ENCODE measurements at places on chromosomes 3 and 15.
A peak's percentile ranks its signal among the peaks of the same experiment; 100 is the strongest.

- H3K36me3 ChIP-seq: no peaks in the 10 kb centered on the region
- peaks cover 5% of the 10 kb centered on the region for H3K4me1 ChIP-seq
- no peaks in the 10 kb centered on the region for H3K27me3 ChIP-seq
Observed at GRCh38 chr15:56523521-56523920, 58.6 kb upstream of the MNS1 start.

DNA sequence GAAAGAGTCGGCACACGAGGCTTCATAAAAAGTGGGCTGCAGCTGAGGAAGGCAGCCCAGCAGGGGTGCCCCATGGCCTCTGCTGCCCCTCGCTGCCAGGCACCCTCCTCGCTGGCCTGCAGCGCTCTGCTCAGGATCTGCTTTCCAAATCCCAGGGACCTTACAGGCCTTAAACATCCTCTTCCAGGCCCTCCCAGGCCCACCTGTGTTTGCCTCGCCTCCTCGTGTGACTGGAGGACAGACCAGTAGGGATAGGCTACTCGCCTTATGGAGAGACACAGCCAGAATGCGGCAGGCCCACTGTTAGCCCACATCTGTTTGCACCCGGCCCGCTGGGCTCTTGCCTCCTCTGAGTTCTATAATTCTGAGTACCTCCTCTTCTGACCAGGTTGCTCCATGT lies 124.5 kb upstream of the PLXNA1 start:
- H3K36me3 ChIP-seq: no peaks in the 10 kb centered on the region
- no peaks in the 10 kb centered on the region for H3K4me1 ChIP-seq
- no peak overlapping the region for H3K4me3 ChIP-seq
- no peaks in the 10 kb centered on the region for H3K27me3 ChIP-seq
- DNase-seq: no peak

GRCh38 chr15:73922186-73923151 lies 3.8 kb upstream of the LOXL1 start:
- H3K27me3 ChIP-seq: no peaks in the 10 kb centered on the region
- H3K27ac ChIP-seq: peak overlapping the region; percentile 37
- peak; percentile 67 for DNase-seq

GRCh38 chr15:90042356-90042755 lies 41.2 kb downstream of the ZNF710 start:
- no peak overlapping the region for H3K27ac ChIP-seq
- no peaks in the 10 kb centered on the region for H3K27me3 ChIP-seq
- peaks cover 6% of the 10 kb centered on the region for H3K4me1 ChIP-seq
- H3K36me3 ChIP-seq: no peaks in the 10 kb centered on the region
- DNase-seq: no peak
- no peak overlapping the region for H3K4me3 ChIP-seq

DNA sequence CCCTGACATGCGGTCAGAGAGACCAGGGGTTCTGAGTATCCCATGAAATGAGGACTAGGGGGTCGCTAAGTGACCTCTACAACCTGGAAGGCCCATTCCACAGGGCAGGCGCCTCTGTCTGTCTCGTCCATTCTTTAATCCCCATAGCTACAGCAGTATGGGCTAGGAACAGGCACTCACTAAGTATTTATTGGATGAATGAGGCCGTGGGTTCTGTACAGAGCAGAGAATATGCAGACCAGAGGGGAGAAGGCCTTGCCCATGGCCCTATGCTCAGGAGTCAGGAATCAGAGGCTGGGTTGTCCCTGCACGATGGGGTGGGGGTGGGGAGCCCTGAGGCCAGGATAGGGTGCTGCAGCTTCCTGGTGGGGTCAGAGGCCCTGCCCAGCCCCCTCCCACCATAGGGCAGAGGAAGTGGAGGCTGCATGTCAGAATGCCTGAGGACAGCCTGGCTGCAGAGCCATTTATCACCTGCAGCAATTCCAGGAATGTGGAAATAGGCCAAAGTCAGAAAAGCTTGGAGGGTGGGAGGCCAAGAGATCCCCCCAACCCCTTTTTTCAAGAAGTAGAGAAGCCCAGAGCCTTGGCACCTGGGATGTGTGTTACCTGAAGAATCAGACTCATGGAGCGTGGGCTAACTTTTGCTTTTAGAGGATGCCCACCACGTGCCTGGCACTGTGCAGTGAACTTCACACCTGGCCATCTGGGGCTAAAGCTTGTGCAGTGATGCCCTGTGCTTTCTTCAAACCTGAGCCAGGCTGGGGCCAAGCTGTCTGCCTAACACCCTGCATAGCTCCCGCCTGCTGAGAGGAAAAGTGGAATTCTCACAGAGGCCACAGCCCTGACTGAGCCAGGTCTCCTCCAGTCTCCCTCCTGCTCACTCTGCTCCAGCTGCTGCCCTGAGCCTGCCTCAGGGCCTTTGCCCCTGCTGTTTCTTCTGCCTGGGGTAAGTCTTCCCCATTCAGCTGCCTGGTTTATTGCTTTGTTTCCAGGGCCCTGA lies 109.4 kb downstream of the WNT7A start:
- no peaks in the 10 kb centered on the region for H3K36me3 ChIP-seq
- H3K27ac ChIP-seq: no peak overlapping the region
- H3K4me3 ChIP-seq: no peak overlapping the region
- H3K27me3 ChIP-seq: no peaks in the 10 kb centered on the region
- H3K4me1 ChIP-seq: no peaks in the 10 kb centered on the region

DNA sequence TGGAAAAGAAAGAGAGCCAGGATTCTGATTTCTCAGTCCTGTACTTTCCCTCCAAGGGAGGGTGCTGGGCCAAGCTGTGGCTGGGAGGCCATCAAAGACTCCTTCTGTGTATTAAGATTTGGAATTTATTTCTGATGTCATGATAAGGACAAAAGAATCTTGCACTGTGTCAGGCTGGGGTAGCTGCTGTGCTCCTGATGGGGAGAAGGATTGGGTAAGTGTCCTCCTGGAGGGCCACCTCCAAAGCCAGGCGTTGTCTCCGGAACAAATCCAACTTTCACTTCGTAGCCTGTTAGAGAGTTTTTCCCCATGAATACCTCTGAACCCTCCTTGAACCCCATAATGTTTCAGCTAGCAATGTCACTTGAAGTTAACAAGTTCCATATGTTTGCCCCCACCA lies 29.9 kb downstream of the CLDN11 start:
- no peak overlapping the region for H3K4me3 ChIP-seq
- DNase-seq: no peak
- peak overlapping the region; percentile 57 for H3K27ac ChIP-seq
- H3K27me3 ChIP-seq: no peaks in the 10 kb centered on the region
- H3K36me3 ChIP-seq: no peaks in the 10 kb centered on the region

DNA sequence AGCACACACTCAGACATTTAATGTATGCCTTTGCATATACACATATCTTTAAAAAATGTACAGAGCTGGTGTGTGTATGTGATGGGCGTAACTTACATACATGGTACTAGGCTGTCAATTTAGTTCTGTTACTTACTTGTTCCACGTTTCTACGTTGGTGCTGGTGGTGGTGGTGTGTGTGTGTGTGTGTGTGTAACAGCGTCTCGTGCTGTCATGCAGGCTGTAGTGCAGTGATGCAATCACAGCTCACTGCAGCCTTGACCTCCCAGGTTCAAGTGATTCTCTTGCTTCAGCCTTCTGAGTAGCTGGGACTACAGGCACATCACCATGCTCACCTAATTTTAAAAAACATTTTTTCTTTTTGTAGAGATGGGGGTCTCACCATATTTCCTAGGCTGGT lies 64.2 kb downstream of the ISG20 start:
- no peak overlapping the region for H3K27ac ChIP-seq
- H3K4me3 ChIP-seq: no peak overlapping the region
- no peaks in the 10 kb centered on the region for H3K36me3 ChIP-seq
- H3K4me1 ChIP-seq: no peaks in the 10 kb centered on the region
- peak; percentile 82 for DNase-seq

DNA sequence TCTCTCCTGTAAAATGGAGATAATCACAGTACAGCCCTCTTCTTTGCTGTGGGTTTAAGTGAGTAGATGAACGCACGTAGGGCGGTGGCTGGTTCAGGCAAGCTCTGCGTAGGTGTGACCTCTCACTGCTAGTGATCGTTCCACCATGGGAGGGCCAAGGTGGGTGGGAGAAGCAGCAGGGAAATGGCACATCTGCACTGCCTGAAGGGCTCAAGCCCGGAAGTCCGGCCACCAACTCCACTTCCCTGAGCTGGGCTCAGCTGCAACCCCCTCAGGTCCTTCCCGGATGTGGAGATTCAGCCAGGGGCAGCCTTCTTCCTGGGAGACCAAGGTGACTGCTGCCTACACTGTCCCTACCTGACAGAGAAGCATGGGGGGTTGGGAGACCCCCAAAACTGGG lies 102.9 kb downstream of the ADCY5 start:
- H3K27me3 ChIP-seq: no peaks in the 10 kb centered on the region
- H3K27ac ChIP-seq: no peak overlapping the region
- H3K4me1 ChIP-seq: peaks cover 15% of the 10 kb centered on the region
- no peak overlapping the region for H3K4me3 ChIP-seq
- DNase-seq: no peak

DNA sequence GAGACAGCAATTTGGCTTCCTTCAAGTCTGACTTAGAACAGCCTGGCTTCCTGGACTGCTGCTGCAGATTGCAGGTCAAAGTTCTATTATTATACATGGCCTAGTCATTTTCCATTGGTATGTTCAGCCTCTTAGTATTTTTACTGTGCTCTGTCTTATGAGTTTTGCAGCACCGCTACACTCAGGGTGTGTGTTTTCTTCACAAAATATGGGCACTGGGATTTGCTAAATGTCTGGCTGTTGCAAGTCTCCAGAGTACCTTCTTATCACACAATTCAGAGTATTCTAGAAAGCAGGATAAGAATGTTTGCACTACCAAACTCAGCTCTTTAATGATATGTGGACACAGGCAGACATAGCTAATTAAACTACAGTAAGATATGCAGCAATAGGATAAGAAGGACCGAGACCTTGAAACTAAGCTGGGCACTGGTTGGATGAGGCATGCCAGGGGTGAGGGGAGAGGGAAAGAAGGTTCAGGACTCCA lies 203.0 kb upstream of the PDZRN3 start:
- H3K36me3 ChIP-seq: no peaks in the 10 kb centered on the region
- no peak for DNase-seq
- no peaks in the 10 kb centered on the region for H3K27me3 ChIP-seq
- peaks cover 7% of the 10 kb centered on the region for H3K4me1 ChIP-seq
- no peak overlapping the region for H3K27ac ChIP-seq
- H3K4me3 ChIP-seq: no peak overlapping the region

- H3K4me3 ChIP-seq: no peak overlapping the region
- no peaks in the 10 kb centered on the region for H3K27me3 ChIP-seq
- DNase-seq: no peak
- no peaks in the 10 kb centered on the region for H3K36me3 ChIP-seq
- H3K27ac ChIP-seq: no peak overlapping the region
- H3K4me1 ChIP-seq: no peaks in the 10 kb centered on the region
Observed at GRCh38 chr3:87503900-87504498, 227.6 kb upstream of the POU1F1 start.

DNA sequence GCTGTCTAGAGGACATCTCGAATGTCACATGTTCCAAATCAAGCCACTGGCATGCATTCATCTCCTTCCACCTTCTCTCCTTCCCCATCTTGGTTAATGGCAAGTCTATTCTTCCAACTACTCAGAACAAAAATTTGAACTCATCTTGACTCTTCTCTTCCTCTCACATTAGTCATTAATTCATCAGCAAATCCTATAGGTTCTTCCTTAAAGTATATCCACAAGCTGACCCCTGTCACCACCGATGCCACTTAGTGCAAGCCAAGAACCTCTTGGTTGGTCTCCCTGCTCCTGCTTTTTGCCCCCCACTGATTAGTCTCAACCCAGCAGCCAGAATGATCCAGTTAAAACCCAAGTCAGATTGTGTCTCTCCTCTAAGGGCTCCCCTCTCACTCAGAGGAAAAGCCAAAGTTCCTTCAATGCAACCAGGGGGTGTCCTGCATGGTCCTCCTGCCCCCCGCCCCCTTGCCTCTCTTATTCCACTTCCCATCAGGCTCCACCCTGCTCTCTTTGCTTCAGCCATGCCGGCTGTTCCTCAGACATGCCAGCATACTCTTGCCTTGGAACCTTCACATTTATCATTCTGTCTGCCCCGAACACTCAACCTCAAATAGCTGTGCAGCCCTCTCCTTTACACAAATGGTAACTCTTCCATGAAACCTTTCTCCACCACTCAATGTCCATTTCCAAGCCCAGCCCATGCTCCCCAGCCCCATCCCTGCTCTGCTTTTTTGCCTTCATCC lies 1.0 kb upstream of the GALNT15 start:
- H3K27ac ChIP-seq: no peak overlapping the region
- DNase-seq: no peak
- no peak overlapping the region for H3K4me3 ChIP-seq
- peaks cover 13% of the 10 kb centered on the region for H3K4me1 ChIP-seq
- no peaks in the 10 kb centered on the region for H3K27me3 ChIP-seq
- no peaks in the 10 kb centered on the region for H3K36me3 ChIP-seq

GRCh38 chr15:73608941-73609340 lies 24.2 kb downstream of the NPTN start:
- no peak overlapping the region for H3K27ac ChIP-seq
- H3K4me3 ChIP-seq: no peak overlapping the region
- DNase-seq: no peak
- H3K27me3 ChIP-seq: no peaks in the 10 kb centered on the region
- no peaks in the 10 kb centered on the region for H3K36me3 ChIP-seq
- H3K4me1 ChIP-seq: peaks cover 5% of the 10 kb centered on the region

GRCh38 chr3:77489216-77489615 lies 449.3 kb downstream of the ROBO2 start:
- no peak overlapping the region for H3K27ac ChIP-seq
- no peak for DNase-seq
- no peaks in the 10 kb centered on the region for H3K36me3 ChIP-seq

GRCh38 chr3:45227071-45227820 lies 1.2 kb upstream of the TMEM158 start:
- H3K27ac ChIP-seq: no peak overlapping the region
- DNase-seq: no peak
- H3K4me1 ChIP-seq: no peaks in the 10 kb centered on the region

DNA sequence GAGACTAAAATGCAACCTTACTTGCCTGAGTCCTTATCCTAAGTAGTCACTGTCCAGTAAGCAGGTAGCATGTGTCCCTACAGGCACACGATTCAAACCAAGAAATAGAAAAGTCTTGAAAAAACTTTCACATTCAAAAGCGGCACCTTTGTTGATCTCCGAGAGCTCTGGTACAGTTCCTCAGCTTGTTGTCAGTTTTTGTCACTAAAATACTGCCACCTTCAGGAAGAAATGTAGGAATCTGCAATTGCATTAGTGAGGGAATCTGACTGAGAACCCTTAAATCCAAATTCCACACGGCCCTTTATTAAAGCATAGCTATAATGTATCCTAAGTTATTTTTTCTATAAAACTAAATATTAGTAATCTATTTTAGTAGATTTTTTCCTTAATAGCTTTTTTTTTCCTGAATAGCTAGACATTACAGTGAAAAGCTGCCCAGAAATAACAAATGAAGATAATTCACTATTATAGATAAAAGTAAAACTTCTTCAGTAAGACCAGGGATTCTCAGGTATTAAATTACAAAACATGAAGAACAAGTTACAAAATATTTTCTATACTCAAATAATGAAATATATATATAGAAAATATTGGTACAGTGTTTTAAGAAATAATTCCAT lies 44.0 kb downstream of the CCDC54 start:
- no peaks in the 10 kb centered on the region for H3K4me1 ChIP-seq
- no peak for DNase-seq
- no peaks in the 10 kb centered on the region for H3K36me3 ChIP-seq
- H3K4me3 ChIP-seq: no peak overlapping the region

Measured in ovary (tissue), 10 donors.